CD14-positive monocyte (primary cell): ENCODE measurements at places on chromosomes 3 and 15.
A peak's percentile ranks its signal among the peaks of the same experiment; 100 is the strongest.

- no peak for DNase-seq
Measured at GRCh38 chr15:31296219-31296645, 30.4 kb upstream of the KLF13 start.

GRCh38 chr15:57881972-57882371 is 175.5 kb downstream of the POLR2M start:
- DNase-seq = no peak

- no peak for DNase-seq
Measured at GRCh38 chr3:120773932-120774331, 31.4 kb downstream of the GTF2E1 start.

GRCh38 chr3:43844757-43845156 is 154.0 kb downstream of the ABHD5 start:
- no peak for DNase-seq

GRCh38 chr3:42600958-42601675 is 631 bp downstream of the NKTR start:
- DNase-seq = peak; percentile 37

DNA sequence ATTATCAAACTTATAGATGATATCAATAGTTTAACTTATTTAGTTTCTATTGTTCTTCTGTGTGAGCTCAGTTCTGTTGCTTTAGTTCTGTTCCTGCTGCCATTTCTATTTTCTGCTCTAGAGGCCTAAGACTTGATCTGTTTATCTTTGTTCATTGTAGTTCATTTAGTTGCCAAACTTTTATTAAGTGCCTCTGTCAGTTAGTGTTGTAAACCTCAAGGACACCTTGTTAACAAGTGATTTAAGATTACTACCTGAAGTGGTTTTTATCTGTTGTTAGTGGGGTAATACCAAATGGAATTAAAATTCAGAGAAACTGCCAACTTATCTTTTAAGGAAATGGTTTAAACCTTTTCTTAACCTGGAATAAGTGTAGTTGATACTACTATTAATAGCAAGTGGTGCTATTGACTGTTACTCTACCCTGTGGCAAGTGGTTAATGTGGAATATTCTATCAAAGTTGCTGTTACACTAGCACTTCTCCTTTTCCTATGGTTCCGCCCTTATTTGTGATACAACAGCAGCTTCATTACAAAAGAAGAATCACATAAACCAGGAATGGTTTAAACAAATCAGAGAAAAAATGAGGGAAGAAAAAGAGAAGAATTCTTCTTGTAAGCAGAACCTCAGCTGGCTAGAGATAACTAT is 500.6 kb upstream of the GOLIM4 start:
- DNase-seq = no peak
